ENCODE measurements at places on chromosomes 5 and 9. TPM values are rescaled to one million over a fixed set of nuclear protein-coding genes. Genes with fewer than 3 reads are reported as not detected.

GRCh38 chr9:116149844-116150243 is 3.7 kb upstream of the PAPPA start:
- no peaks in the 10 kb centered on the region for H3K36me3 ChIP-seq
- H3K4me1 ChIP-seq: peaks cover 14% of the 10 kb centered on the region
- H3K27ac ChIP-seq: no peak overlapping the region

DNA sequence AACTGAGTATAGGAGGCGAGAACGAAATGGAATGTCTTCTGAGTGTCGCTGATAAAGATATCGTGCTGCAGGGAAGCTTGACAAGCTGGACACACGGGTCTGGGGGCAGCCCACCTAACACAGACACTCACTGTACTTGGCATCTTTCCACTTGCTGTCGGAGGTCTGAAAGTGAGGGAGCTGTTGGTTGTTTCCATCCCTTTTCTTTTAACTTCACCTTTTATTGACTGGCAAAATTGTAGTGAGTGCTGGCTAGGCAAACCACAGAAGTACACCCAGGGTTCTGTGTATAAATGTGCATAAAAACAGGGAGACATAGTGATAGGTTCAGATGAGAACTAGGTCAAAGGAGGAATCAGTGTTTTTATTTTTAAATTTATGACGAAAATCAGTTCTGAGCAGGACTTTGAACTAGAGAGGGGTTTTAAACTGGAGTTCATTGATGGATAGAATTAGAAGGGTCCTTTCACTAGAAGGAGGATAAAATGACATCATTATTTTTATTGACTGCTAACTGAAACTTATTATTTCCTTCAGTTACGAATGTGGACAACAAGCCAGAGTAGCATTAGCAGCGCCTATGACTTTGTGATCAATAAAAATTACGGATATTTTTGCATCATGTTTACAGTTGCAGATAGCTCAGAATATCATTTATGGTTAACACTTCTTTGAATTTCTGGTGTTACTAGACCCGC is 817 bp downstream of the GAPVD1 start:
- H3K27ac ChIP-seq: no peak overlapping the region
- peak overlapping the region; percentile 93 for H3K4me3 ChIP-seq
- H3K36me3 ChIP-seq: 0 out of 2 replicates have a peak, but pooled peaks cover 4% of the 10 kb centered on the region
- peaks cover 15% of the 10 kb centered on the region for H3K4me1 ChIP-seq
- peak; percentile 6 for DNase-seq
- H3K27me3 ChIP-seq: no peaks in the 10 kb centered on the region

DNA sequence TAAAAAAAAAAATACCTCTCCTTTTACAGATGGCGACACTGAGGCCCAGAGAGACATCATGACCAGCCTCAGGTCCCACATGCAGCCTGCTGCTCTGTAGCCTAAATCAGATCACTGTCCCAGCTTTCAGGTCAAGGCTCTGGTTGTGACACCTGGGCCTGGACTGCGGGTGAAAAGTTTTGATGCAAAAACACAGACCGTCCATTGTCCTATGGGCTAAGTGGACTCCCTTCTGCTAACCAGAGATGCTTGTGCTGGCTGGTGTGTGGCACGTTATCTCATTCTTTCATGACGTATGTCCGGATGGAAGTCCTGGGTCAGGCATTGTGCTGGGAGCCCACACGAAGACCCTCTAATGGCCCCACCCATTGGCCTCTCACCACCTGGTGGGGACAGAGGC is 7.8 kb downstream of the NEK6 start:
- H3K36me3 ChIP-seq: peaks cover 2% of the 10 kb centered on the region
- no peak for DNase-seq
- peaks cover 36% of the 10 kb centered on the region for H3K4me1 ChIP-seq
- no peak overlapping the region for H3K27ac ChIP-seq

DNA sequence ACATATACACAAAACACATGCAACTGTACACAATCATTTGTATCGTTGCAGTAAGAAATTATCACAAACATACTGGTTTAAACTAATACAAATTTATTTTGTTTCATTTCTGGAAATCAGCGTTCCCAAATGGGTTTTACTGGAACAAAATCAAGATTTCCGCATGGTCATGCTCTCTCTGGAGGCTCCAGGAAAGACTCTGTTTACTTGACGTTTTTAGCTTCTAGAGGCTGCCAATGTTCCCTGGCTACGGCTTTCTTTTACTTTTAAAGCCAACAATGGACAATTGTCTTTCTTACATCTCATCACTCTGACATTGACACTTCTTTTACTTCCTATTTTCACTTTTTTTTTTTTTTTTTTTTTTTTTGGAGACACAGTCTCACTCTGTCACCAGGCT is 793.1 kb downstream of the CDH9 start:
- H3K36me3 ChIP-seq: no peaks in the 10 kb centered on the region
- no peaks in the 10 kb centered on the region for H3K27me3 ChIP-seq
- H3K4me3 ChIP-seq: peak overlapping the region; percentile 45
- no peak overlapping the region for H3K27ac ChIP-seq
- peak; percentile 30 for DNase-seq

GRCh38 chr5:73751254-73751914 is 125.4 kb downstream of the ARHGEF28 start:
- no peaks in the 10 kb centered on the region for H3K27me3 ChIP-seq
- 0 out of 2 replicates have a peak, but pooled peaks cover under 1% of the 10 kb centered on the region for H3K4me1 ChIP-seq
- no peak for DNase-seq
- no peak overlapping the region for H3K4me3 ChIP-seq
- no peaks in the 10 kb centered on the region for H3K36me3 ChIP-seq

DNA sequence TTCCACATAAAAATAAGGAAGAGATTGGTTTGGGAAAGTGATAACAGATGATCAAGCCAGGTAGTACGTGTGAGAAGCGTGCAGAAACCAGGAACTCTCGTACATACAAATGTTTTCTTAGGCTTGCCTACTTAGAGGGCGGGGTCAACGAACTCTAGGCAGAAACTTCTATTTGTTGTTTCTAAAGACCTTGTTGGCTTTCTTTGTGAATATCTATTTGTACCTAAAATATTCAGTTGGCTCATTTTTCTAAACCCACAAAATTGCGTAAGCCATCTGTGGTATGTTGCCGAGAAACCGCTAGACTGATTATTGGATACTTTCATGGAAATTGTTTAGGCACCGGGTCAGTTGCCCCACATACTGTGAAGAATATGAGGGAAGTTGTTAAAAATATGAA is 458.5 kb downstream of the MAT2B start:
- no peaks in the 10 kb centered on the region for H3K4me1 ChIP-seq
- H3K27ac ChIP-seq: no peak overlapping the region
- no peak overlapping the region for H3K4me3 ChIP-seq
- no peaks in the 10 kb centered on the region for H3K36me3 ChIP-seq
- no peaks in the 10 kb centered on the region for H3K27me3 ChIP-seq

DNA sequence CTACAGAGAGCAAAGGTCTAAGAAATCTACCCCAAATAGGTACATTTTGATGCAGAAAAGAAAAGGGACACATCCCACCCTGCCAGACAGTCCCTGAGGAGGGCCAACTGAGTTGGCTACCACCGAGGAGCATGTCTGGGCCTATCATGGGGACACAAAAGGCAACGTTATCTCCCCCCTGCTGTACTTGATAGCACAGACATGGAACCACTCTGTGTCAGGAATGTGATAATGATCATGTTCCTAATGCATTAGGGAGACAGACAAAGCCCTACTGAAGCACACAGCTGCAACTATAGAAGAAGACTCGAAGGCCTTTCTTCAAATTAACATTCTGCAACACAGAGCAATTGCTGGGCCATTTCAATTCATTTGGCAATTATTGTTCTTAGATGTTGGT is 84.5 kb downstream of the ENC1 start:
- H3K4me1 ChIP-seq: no peaks in the 10 kb centered on the region
- no peak overlapping the region for H3K4me3 ChIP-seq
- no peak for DNase-seq

DNA sequence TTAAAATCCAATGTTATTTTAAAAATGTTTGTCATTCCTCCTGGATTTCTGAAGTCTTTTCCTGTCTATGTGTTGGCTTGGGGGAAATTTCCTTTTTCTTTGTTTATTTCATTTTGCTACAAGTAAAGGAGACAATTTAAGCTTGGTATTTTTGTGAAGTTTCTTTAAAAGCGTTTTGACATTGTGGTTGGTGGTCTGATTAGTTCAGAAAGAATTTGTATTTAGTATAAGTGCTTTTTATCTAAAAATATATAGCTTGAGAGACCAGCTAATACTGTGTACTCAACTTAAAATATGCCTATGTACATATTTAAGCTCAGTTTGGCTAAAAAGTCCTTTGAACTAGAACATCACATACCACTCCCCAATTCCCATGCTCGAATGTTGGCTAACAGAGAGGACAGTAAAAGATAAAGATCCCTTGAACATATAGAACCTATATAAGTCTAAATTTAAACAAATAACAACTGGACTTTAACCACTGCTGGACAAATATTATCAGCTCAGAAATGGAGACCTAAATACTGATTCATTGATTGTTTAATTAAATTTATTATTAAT is 237.6 kb downstream of the TLE4 start:
- H3K27me3 ChIP-seq: no peaks in the 10 kb centered on the region
- H3K27ac ChIP-seq: no peak overlapping the region
- H3K4me3 ChIP-seq: no peak overlapping the region
- H3K4me1 ChIP-seq: peaks cover 24% of the 10 kb centered on the region

DNA sequence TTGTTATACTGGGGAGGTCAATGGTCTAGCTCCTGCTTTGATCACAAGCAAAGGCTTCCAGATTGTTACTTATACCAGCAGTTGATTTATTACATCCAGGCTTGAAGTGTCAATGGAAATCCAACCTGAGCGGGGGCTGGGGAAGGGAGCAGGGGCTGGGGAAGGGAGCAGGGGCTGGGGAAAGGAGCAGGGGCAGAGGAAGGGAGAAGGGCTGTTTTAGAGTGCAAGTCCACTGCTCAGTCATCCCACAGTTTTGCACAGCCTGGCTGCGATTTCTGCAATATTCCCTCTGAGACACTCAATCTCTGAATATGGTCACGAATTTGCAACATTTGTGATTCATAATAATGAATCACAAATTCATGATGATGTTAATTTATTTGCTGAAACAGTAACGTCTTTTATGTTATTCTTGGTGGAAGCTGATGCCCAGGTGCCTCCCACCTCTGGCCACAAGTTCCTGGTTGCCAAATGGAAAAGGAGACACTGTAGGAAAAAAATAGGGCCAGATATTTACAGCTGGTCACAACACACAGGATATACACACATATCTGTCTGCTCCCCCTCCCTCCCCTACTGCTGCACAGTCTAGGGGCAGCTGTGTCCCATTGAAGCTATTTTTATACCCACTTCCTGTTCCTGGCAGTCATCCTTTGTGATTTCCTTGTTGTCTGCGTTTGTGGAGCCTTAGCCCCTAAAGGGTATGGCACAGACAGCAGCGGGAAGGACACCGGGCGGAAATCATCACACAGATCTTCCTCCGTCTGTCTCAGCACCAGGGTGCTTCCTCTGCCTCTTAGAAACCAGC is 325.1 kb downstream of the GADD45G start:
- H3K27ac ChIP-seq: no peak overlapping the region
- H3K4me1 ChIP-seq: no peaks in the 10 kb centered on the region
- no peaks in the 10 kb centered on the region for H3K36me3 ChIP-seq
- peak; percentile 11 for DNase-seq
- no peaks in the 10 kb centered on the region for H3K27me3 ChIP-seq
- no peak overlapping the region for H3K4me3 ChIP-seq

DNA sequence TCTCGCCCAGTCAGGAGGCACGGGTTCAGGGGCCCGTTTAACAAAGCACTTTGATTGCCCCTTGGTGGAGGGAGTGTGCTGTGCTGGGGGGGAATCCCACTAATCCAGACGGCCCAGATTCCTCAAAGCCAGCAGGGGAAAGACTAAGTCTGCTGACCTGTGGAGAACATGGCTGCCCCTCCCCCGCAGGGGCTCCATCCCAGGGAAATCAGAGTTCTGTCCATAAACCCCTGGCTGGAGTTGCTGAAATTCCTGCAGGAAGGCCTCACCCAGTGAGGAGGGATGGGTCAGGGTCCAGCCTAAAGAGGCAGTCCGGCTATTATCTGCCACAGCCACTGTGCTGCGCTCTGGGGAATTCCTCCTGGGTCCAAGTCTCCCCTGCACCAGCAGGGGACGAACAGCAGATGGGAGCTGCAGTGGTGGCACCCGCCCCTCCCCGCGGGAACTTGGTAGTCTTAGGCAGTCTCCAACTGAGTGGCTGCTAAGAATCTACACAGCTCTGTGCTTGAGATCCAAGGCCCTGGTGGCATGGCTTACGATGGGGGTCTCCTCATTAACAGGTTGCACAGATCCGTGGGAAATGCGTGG is 174.0 kb upstream of the DAB2 start:
- DNase-seq: no peak
- no peaks in the 10 kb centered on the region for H3K36me3 ChIP-seq
- no peaks in the 10 kb centered on the region for H3K27me3 ChIP-seq
- H3K27ac ChIP-seq: no peak overlapping the region

DNA sequence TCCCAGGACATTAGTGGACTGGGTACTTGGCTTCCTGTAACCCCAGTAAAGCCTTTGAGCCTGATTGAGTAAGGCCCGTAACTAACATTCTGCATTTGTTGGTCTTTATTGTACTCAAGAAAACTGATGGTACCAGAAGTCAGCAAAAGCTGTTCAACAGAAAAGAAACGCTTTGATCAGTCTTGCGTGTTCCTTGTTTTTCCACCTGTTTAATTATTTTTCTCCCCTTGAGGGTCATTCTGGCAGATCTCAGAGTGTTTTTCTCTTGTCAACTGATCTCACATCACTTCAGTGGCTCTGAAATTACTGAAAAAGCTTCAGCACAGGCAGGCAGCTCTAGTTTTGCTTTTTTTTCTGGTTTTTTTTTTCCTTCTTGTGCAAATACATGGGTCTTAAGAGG is 6.1 kb upstream of the TMEM268 start:
- no peaks in the 10 kb centered on the region for H3K27me3 ChIP-seq
- H3K27ac ChIP-seq: no peak overlapping the region
- H3K4me3 ChIP-seq: no peak overlapping the region
- peaks cover 5% of the 10 kb centered on the region for H3K4me1 ChIP-seq
- DNase-seq: no peak

DNA sequence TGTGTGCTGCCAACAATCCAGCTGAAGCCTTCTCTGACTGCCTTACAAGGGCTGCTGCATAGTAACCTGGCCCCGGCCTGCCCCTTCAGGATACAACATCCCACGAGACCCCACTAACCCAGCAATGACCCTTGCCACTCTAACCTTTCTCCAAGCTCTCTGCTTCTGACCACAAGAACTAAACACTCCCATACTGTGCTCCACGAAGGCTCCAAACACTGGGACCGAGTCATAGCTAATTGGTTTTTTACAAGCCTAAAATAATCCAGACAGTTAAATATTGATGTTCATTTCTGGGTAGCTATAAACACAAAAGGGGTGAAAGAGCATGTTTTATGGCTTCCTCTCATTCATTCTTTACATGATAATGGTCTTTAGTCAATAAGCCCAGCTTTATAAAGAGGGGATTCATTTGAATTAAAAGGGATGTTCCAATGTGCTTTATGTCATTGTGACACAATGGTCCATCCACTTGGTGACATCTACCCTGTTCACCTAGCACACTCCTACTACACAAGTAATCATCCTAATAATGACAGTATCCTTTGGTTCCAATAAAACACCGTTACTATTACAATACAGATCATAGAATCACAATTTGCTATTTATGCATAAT is 16.2 kb upstream of the TLE4 start:
- H3K4me3 ChIP-seq: no peak overlapping the region
- H3K27me3 ChIP-seq: no peaks in the 10 kb centered on the region
- DNase-seq: no peak
- H3K4me1 ChIP-seq: no peaks in the 10 kb centered on the region
- no peak overlapping the region for H3K27ac ChIP-seq
- no peaks in the 10 kb centered on the region for H3K36me3 ChIP-seq

The C9orf85 gene
- total RNA-seq: 13.4 TPM

The TXNDC8 gene
- not detected for total RNA-seq

The TLR4 gene
- total RNA-seq: not detected

The BTNL8 gene
- 0.23 TPM for total RNA-seq

The PCDHA4 gene
- 1.5 TPM for total RNA-seq

The ZNF883 gene
- not detected for total RNA-seq

The PCDHGB2 gene
- total RNA-seq: 1.4 TPM
